Amygdala (tissue), 56 donors: ENCODE measurements at places on chromosomes 16 and 17.
A peak's percentile ranks its signal among the peaks of the same experiment; 100 is the strongest.

- DNase-seq: no peak
Measured at GRCh38 chr17:57550668-57551315, 194.3 kb downstream of the CCDC182 start.

DNA sequence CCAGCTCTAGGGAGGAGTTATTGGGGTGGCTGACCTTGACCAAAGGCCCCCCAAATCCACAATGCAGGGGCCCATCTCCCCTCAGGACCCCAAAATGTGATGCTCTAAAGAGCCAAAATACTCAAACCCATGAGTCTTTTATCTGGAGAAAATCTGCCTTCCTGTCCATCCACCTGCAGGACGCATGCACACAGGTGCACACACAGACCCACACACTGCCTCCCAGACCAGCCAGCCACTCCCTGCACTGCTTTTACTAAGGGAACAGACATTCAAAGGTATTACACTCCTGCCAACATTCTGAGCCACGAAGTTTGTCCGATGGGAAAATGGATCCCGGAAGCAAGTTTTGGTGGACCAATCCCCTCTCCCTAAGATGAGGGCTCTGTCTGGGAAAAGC, 76.1 kb upstream of the CDH5 start:
- no peak for DNase-seq

- DNase-seq: no peak
Measured at GRCh38 chr17:69609473-69610305, 195.2 kb downstream of the MAP2K6 start.

GRCh38 chr17:78718575-78719208, 63.4 kb downstream of the CYTH1 start:
- DNase-seq: no peak

GRCh38 chr16:22054847-22055590, 37.3 kb upstream of the VWA3A start:
- DNase-seq: no peak

GRCh38 chr16:17360693-17361122, 110.1 kb downstream of the XYLT1 start:
- no peak for DNase-seq

DNA sequence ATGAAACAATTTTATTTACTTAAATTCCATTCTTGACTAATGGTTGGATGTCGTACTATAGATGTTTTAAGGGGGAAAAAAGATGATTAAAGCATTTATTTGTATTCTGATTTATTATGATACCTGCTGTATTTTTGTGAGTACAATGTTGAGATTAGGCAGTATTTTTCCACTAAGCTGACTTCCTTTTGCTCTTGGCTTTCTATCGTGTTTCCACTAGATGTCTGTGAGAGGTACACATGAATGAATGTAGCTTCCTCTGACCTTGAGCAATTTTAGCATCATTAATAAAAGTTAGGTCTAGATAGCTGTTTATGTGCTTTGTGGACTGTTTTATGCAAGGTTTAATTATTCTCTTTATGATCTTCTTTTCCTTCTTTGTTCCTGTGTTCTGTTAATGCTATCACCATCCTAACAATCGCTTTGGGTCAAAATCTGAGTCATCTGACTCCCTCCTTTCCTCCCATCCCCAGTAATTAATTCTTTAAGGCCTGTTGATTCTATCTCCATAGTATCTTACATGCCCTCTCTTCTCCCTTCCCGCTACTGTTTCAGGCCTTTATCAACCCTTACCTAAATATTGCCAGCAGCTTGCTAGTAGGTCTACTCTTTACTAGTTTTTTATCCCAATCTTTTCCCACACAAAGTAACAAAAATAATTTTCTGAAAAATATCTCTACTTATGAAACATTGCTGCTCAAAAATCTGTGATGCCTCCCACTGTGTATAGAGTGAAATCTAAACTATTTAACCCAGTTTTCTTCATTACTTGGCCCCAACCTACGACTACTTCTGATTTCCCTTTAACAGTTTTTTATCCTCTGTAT, 76.0 kb downstream of the VMP1 start:
- DNase-seq: no peak

DNA sequence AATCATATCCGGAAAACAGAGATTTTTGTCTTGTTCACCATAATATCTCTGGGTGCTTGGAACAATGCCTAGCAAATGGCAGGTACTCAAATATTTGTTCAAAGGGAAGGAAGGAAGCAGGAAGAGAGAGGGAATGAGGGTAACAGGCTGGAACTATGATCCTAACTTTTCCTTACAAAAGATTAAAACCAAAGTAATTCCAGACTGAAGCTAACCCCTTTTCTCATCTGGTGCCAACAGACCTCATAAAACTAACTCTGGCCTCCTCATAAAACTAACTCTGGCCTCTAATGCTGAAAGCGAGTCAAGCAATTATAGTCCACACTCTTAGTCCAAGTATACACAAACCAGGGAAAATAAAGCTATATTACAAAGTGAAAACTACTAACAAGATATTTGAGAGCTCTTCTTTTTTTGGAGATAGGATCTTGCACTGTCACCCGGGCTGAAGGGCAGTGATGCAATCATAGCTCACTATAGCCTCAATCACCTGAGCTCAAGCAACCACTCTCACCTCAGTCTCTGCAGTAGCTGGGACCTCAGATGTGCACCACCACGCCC, 84.6 kb downstream of the KANSL1 start:
- no peak for DNase-seq

DNA sequence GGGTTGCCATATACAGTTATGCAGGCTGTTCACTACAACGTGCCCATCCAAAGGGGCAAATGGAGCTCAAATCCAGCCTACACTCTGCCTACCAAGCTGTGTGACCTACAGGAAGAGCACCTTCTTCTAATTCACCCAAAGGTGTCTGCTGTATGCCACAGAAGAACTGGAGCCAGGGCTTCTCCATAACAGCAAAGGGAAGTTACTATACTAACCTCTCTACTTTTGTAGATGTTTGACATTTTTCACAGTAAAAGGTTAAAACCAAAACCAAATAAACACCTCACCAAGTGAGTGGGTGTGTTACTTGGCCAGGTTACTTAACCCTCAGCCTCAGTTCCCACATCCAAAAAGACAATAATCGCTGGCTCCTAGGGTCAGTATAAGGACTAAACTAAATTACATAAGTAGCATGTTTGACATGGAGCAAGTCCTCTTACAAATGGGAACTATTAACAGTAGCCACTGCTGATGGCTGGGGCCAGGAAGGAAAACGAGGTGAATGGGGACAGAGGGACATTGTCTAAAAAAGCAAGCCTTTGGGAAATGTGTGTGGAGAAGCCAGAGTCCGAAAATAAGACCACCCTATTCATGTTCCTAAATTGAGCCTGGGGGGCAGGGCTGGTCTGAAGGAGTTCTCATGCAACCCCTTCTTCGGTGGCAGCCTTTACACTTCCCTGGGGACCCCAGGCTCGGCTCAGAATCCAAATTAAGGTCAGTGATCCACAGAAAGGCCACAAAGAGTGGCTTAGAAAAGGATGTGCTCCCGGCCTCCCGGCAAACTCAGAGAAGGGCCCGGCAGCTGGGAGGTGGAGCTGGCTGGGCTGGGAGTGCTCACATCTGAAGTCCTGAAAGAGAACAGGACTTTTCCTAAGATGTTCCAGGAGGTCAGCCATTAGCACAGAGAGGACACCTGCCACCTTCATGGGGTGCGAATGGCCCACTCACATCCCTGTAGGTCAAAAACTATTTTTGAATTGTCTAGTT, 13.5 kb downstream of the CUEDC1 start:
- DNase-seq: no peak

DNA sequence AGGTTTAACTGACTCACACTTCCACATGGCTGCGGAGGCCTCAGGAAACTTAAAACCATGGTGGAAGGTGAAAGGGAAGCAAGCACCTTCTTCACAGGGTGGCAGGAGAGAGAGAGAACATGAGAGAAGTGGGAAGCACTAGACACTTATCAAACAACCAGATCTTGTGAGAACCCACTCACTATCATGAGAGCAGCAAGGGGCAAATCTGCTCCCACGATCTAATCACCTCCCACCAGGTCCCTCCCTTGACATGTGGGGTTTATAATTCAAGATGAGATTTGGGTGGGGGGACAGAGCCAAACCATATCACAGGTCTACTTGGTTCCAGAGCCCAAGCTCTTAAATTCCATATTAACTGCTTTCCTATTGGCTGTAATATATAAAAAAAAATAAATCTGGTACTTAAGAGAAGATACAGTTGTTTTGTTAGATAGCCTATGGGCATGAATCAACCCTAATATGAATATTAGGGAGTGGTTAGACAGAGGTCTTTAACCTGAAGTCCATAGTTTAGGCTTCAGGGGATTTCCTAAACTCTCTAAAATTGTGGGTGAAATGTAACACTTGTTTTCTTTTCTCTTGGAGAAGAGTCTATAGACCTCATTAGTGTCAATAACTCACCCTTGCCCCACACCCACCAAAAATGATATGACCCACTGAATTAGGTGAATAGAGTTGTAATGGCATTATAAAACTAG, 56.7 kb downstream of the SKAP1 start:
- DNase-seq: no peak

DNA sequence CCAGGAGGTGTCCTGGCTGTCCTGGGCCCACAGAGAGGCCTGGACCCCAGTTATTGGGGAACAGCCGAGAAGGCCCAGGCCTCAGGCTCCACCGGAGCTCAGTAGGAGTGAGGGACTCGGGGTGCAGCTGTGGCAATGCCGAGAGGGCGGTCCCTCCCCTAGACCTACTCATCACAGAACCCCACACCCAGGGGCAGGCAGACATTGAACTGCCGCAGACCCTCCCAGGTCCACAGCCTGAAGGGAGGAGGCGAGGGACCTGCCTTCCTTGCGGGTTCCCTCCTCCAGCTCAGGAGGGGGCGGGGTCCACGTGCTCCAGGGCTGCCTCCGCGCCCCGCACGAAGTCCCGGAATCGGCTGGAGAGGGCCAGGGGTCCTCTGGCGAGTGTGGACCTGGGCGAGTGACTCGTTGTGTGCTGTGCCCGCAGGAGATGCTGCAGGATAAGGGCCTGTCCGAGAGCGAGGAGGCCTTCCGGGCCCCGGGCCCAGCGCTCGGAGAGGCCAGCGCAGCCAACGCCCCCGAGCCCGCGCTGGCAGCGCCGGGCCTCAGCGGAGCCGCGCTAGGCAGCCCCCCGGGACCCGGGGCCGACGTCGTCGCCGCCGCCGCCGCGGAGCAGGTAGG, 3.9 kb downstream of the TBX4 start:
- no peak for DNase-seq

GRCh38 chr16:28561557-28562187, 8.0 kb downstream of the SGF29 start:
- no peak for DNase-seq

GRCh38 chr17:55897301-55897700, 146.4 kb downstream of the PCTP start:
- DNase-seq: no peak

DNA sequence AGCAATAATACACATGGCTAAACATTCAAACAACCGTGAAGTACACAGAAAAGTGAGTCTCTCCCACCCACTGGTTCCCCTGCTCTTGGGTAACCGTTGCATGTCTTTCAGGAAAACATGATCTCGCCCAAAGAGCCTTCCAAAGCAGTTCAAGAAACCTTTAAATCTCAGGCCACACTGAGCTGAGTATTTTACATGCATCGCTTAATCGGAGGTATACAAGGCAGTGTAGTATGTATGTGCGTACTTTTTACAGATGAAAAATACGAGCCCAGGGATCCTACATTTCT, 741 bp upstream of the DEXI start:
- no peak for DNase-seq

GRCh38 chr16:22120440-22120839, 28.1 kb downstream of the VWA3A start:
- DNase-seq: no peak

GRCh38 chr17:77453613-77454241, 313.0 kb downstream of the SEC14L1 start:
- no peak for DNase-seq

GRCh38 chr17:14621826-14622614, 321.1 kb downstream of the HS3ST3B1 start:
- no peak for DNase-seq

DNA sequence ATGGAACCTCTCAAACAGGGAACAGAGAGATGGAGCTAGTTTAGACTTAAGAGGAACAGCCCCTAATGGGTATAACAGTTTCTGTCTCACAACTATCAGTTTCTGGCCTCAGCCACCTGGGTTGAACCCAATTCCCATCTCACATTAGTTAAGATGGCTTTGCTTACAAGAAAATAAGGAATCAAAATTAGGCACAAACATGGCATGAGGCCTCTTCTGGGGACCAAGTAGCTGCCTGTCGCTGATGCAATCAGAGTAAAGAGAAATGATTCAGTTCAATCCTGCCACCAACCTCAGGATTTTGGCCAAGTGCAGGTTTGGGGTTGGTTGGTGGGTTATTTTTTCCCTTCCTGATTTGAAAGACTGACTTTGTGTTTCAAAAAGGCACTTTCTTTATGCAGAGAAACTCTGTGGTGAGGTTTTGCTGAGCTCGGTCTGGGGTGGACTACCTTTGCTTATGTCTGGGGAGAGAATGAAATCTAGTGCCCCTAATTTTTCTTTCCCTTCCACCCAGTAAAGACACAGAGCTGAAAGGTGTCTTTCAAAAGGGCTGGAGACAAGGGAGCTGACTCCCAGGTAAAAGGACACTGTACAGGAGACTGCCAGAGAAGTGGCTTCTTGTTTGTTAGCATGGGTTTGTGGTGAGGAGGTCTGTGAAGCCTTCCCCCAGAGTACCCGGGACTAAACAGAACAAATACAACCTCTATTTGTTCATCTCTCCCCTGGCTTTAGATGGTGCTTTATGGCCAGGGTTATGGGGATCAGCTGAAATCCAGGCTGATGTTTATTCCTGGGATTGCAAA, 44.8 kb upstream of the NFAT5 start:
- DNase-seq: no peak

- no peak for DNase-seq
Measured at GRCh38 chr16:13997933-13998332, 73.2 kb upstream of the MRTFB start.

GRCh38 chr16:30113711-30114333, 485 bp upstream of the GDPD3 start:
- no peak for DNase-seq

- DNase-seq: no peak
Measured at GRCh38 chr16:1556254-1556653, 22.8 kb downstream of the TMEM204 start.

- peak; percentile 42 for DNase-seq
Measured at GRCh38 chr17:66737524-66737923, 97.4 kb upstream of the CACNG5 start.

DNA sequence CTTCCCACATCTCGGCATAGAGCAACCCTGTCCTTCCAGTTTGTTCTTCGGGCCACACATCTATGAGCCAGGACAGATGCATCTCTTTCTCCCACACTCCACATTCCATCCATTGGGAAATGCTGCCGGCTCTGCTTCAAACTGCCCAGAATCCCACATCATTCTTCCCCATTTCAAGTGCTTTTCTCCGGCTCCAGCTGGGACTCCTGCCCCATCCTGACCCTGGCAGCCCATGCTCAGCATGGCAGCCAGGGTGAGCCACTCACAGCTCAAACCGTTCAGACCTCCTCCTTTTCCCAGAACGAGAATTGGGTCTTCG, 132.8 kb upstream of the SDK2 start:
- no peak for DNase-seq

GRCh38 chr17:76865174-76865573, 3.0 kb upstream of the MGAT5B start:
- no peak for DNase-seq

- no peak for DNase-seq
Measured at GRCh38 chr17:68182940-68183551, 64.8 kb upstream of the AMZ2 start.

- no peak for DNase-seq
Measured at GRCh38 chr16:10923146-10923649, 19.1 kb downstream of the DEXI start.

- no peak for DNase-seq
Measured at GRCh38 chr17:10033449-10033848, 128.4 kb upstream of the RCVRN start.

GRCh38 chr17:2975469-2975958, 87.9 kb downstream of the OR1D5 start:
- no peak for DNase-seq
